ENCODE measurements at places on chromosomes 13 and 19.

DNA sequence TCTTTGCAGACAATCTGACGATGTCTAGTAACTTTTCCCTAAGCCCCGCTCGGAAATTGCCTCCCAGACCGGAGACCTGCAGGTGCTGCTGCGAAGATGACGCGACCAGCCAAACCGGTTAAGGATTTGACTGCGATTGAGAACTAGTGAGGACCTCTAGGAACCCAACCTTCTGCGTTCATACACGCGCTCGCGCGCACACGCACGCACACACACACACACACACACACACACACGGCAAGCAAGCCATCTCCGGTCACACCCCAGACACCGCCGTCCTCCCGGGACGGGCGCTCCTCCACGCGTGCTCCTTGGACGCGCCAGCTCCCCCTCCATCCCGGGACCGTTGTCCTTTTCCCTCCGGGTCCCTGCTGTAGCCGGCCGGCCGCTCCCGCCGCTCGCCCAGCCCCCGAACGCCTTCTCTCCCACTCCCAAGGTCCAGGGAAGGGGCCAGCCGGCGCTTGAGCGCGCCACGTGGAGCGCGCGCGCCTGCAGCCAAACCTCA, 1.2 kb downstream of the TBC1D4 start:
- no peak for DNase-seq

- DNase-seq: no peak
These were observed 68.2 kb downstream of the RAP2A start for GRCh38 chr13:97502181-97502580.

DNA sequence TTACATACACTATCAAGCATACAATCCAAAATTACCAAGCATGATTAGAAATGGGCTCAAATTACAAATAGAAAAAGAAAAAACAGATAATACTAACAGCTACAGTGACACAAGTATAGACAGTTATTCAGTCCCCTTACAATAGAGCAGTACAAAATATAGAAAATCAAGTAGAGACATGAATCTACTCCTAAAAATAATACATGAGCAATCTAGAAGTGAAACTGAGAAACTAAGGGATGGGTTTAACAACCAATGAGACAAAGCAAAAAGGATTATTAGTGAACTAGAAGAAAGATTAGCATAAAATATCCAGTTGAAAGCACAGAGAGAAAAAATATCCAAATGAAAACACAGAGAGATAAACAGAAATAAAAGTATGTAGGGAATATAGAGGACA, 426.7 kb downstream of the TBC1D4 start:
- no peak for DNase-seq

DNA sequence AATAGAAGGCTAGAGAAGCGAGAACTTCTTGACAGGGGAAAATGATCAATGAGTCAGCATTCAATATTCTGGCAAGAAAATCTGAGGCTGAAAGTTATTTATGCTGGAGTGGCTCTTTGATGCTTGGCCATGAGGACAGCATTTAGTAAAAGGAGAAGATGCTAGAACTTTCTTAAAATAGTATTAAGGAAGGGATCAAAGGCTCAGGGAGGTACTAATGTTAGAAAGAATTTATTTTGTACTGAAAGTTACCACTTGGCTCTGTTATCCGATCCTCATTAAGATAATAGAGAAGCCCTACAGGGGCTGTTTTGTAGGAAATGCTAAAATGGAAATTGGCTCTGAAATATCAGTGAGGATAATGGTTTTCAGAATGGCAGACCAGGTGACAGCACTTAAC, 1774.6 kb upstream of the PCDH20 start:
- no peak for DNase-seq

GRCh38 chr13:83281654-83282053, 600.6 kb downstream of the SLITRK1 start:
- no peak for DNase-seq

- no peak for DNase-seq
These were observed 70.3 kb upstream of the NFIC start for GRCh38 chr19:3296034-3296433.

- no peak for DNase-seq
These were observed 22.5 kb upstream of the KLF2 start for GRCh38 chr19:16301999-16302694.

DNA sequence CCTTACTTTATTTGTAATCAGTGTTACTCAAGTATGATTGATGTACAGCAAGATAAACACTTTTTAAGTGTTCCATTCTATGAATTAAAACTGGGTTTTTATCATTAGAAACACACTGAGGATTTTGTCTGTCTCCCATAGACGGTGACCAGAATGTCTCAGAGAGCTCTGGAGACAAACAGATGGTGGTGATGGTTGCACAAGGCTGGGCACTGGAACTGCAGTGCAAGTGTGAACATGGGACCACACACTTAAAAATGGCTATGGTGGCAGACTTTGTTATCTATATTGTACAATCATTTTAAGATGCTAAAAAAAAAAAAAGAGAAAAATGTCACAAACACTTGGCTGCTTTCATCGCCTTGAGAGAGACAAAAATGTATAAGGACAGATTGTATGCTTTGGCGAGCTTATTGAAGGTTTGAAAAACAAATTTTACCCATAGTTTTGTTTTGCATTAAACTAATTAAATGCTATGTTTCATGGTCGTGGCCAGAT, 273.0 kb downstream of the SHISA2 start:
- DNase-seq: no peak

GRCh38 chr19:19406878-19407632, 1.6 kb downstream of the GATAD2A start:
- DNase-seq: peak; percentile 23

- no peak for DNase-seq
These were observed 224.8 kb downstream of the SPRY2 start for GRCh38 chr13:80116107-80116506.

DNA sequence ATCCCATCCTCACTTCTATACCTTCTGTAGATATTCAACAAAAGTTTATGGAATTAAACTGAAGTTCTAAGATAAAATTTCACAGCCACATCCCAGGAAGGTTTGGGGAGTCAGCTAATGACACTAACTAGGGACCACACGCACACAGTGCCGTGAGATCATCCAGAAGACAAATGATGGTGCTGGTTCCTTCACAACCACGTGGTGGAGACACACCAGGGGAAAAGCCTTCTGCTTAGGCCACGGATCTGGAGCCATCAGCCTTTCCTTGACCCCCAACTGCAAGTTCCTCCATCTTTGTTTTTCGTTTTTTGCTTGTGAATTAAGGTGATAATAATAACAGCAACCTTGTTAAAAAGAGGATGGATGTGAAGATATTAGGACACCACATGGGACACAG, 241.6 kb upstream of the MAB21L1 start:
- no peak for DNase-seq

DNA sequence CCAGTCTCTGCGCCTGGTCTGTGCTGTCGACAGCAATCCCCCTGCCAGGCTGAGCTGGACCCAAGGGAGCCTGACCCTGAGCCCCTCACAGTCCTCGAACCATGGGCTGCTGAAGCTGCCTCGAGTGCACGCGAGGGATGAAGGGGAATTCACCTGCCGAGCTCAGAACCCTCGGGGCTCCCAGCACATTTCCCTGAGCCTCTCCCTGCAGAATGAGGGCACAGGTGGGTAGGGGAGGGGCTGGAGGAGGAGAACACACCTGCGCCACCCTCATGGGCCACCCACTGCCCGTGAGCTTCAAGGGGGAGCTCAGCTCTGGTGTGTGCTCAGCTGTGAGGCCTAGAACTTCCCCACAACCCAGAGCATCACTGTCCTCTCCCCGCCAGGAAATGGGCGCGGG, 38.6 kb upstream of the CD33 start:
- DNase-seq: no peak

DNA sequence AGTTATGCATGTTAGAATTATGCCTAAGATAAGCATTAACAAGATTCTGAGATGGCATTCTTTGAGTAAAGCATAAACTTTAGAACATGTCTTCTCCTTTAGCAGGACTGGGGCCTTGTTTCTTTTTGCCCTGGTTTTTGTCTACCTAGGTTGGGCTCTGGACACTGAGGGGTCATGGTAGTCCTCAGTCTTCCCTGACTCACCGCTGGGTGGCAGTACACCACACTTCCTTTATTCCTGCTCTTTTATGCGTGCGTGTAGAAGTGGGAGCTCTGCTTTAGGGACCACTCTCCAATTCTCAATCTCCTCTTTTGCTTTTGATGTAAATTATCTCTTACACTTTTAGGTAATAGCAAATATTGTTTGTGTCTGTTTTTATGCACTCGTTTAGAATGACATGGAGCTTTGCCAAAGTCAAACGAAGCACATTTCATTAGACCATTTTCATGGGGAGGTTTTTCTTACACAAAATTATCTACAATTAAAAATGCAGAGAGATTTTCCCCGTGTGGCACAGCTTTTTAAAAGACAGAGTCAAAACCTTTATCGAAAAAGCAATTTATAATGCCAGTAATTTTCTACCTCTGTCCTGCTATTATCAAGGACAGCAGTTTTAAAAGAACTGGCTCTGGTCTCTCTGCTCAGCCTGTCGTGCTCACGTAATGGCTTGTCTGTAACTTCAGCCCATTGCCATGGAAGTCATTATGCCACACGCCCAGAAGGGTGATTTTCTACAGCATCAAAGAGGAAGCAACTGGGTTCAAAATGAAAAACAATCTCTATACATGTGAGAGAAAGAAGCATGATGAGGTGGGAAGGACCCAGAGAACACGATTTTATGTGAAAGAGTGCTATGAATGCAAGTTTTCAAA, 413.9 kb downstream of the COG6 start:
- DNase-seq: peak; percentile 54

GRCh38 chr13:44748439-44748838, 172.3 kb upstream of the TSC22D1 start:
- no peak for DNase-seq

DNA sequence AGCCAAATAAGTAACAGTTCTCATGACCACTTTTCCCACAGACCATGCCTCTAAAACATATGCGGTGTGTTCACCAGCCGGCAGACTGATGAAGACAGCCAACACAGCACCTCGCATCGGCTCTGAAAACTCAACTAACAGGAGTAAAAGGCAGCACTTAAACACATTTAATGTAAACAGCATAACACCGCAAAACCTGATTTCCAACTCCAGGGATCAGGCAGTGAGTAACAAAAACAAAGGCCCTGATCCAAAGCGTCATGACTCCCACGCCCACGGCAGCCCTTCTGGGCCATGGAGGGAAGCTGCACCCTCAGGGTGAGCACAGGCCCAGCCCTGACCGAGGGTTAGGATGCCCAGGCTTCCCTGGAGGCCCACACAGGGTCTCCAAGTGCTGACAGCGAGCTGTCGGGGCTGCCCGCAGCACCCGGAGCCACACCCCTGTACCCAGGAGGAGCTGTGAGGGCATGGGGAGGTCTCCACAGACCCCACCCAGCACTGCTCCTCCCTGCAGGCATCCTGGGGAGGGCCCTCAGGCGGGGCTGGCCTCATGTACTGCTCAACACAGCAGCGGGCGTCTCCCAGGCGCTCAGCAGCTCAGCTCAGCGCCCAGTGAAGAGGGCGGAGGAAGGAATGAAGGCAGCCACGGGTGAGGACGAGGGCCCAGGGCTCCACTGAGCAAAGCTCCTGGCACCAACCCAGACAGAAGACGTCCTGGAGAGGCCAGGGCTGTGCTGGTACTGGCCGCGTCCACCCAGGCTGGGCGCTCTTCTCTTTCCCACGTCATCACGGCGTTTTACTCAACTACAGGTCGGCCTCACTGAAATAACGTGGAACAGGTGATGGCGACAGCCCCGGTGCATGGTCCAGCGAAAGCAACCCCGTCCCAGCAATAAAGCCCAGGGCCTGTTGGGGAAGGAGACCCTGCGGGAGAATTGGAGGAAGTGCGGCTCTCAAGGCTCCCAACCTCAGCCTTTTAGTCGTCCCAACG, 53.7 kb downstream of the RASA3 start:
- no peak for DNase-seq

GRCh38 chr13:39682310-39682709, 26.8 kb downstream of the COG6 start:
- no peak for DNase-seq

GRCh38 chr19:18444513-18444912, 6.6 kb upstream of the ISYNA1 start:
- DNase-seq: no peak

DNA sequence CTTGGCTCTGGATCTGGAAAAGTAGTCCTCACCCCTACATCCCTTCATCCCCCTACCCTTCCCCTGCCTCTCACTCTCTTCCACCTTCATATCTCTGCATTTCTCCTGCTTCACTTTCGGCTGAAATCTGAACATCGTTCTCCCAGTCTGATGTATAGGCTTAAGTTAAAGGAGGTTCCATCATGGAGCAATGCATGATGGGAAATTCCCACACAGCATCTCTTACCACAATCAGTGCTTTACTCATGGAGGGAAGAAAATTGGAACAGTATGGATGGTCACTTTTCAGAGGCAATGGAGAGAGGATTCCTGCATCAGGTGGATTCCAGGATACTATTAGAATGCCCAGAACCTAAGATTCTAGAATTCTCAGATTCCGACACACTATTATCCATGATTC, 6.1 kb upstream of the KLK8 start:
- no peak for DNase-seq

- DNase-seq: no peak
These were observed 76.7 kb downstream of the CACNA1A start for GRCh38 chr19:13429563-13429962.

GRCh38 chr13:113397608-113398425, 33.9 kb upstream of the GRTP1 start:
- no peak for DNase-seq

DNA sequence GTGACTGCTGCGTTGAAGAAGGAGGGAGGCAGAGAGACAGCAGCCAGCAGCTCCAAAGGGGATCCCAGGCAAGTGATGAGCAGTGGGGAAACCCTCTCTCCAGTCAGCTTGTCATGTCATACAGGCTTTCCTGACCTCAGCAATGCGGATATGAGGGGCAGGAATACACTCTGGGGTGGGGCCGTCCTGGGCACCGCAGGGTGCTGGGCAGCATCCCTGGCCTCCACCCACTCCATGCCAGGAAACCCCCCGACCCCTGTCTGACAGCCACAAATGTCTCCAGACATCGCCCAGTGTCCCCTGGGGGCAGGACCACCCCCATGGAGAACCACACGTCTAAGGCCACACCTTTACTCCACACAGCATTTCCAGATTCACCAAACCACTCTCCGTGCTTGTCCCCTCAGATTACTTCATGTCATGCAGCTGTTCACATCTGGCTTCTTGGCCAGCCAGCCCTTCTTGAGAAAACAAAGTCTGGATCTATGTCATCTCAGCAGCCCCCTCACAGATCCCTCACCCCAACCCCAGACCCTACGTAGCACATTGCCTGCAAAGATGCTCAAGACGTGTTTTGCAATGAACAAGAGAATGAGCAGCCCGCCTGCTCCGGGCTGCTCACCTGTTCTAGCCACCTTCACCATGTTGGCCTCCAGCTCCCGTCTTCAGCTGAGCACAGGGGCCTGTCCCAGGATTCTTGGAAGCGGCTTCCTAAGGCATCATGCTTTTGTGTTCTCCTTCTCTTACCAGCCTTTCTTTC, 46.5 kb downstream of the RFX2 start:
- no peak for DNase-seq

GRCh38 chr19:51511353-51511752, 9.8 kb upstream of the SIGLEC12 start:
- DNase-seq: no peak
